Calu3 (cell line): ENCODE measurements at places on chromosomes 7 and 10. TPM values are rescaled to one million over a fixed set of nuclear protein-coding genes. Genes with fewer than 3 reads are reported as not detected.

The LRRC17 gene
- 0.32 and 0.42 TPM in 2 replicates for total RNA-seq

The CRYGN gene
- total RNA-seq, result not detected in 2 replicates

The RPEL1 gene
- 0.57 and 0.61 TPM in 2 replicates for total RNA-seq

The GRID2IP gene
- 1.2 and 1.4 TPM in 2 replicates for total RNA-seq

The TLX1 gene
- total RNA-seq, result not detected in 2 replicates

The NEUROD6 gene
- not detected in 2 replicates for total RNA-seq

The FANK1 gene
- total RNA-seq, result 0.85 and 1.6 TPM in 2 replicates

The PHKG1 gene
- 1.1 and 2.6 TPM in 2 replicates for total RNA-seq

The VIPR2 gene
- not detected in 2 replicates for total RNA-seq

GRCh38 chr7:151890355-151891004 is 13.6 kb upstream of the PRKAG2 start:
- no peak for DNase-seq
- H3K27ac ChIP-seq, result no peak overlapping the region
- H3K4me1 ChIP-seq, result no peaks in the 10 kb centered on the region

DNA sequence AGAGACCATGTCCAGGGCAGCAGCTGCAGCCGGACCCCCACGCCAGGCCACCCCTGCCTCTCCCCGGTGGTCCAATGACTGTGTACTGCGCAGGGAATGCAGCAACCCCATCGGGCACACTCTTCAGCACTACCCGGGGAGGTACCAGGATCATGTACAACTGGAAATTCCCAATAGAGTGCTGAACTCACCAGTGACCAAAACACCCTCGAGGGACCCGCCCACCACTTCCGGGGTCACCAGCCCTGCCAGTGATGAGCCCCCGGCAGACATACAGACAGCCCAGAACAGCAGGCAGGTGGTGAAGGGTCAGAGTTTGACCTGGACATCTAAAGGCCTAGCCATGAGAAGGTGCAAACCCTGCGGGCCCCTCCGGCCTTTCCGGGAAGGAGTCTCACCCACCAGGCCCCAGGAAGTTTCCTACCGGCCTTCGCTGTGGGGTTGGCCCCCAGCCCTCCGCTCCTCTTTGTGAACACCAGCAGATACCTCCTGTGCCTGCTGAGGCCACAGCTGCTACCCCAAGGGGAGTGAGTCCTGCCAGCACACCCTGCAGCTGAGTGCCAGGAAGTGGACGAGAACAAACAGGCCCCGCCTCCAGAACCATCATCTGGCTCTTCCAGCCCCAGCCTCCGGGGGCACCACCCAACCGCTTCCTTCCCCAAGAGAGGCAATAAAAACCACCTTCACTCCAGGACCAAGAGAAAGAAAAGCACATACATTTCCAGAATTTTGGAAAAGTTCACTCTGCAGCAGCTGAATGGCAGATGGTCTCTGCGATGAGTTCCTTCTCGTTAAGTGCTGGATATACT is 5.0 kb upstream of the ANKRD61 start:
- peaks cover 6% of the 10 kb centered on the region for H3K4me1 ChIP-seq
- no peak overlapping the region for H3K27ac ChIP-seq
- DNase-seq, result peak; percentile 72
- peaks cover 89% of the 10 kb centered on the region for H3K36me3 ChIP-seq
- no peaks in the 10 kb centered on the region for H3K27me3 ChIP-seq

GRCh38 chr7:146146831-146147486 is 30.4 kb downstream of the CNTNAP2 start:
- no peaks in the 10 kb centered on the region for H3K27me3 ChIP-seq
- H3K36me3 ChIP-seq, result no peaks in the 10 kb centered on the region
- no peaks in the 10 kb centered on the region for H3K4me1 ChIP-seq
- H3K4me3 ChIP-seq, result no peak overlapping the region
- no peak overlapping the region for H3K27ac ChIP-seq

DNA sequence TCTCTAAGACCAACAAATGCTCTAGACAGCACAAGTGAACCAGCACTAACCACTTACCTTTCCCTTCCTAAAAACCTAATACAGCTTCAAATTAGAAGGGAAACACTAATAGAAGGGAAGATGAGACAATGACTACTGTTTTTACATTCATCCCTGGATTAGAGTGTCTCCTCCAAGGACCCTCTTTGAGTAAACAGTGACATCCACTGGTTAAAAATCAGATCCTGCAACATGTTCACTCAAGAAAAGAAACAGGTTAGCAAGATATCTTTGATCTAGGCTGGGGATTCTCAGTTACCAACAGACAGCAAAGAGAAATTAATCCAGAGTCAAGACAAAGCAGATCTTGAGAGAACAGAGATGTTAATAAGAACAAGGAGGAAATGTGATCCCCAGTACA is 177.7 kb upstream of the GHITM start:
- H3K4me3 ChIP-seq, result no peak overlapping the region
- no peaks in the 10 kb centered on the region for H3K4me1 ChIP-seq
- no peaks in the 10 kb centered on the region for H3K36me3 ChIP-seq
- no peak for DNase-seq

GRCh38 chr10:112553315-112553714 is 106.3 kb downstream of the VTI1A start:
- no peaks in the 10 kb centered on the region for H3K36me3 ChIP-seq
- no peak overlapping the region for H3K27ac ChIP-seq
- no peak for DNase-seq
- no peaks in the 10 kb centered on the region for H3K27me3 ChIP-seq
- H3K4me3 ChIP-seq, result no peak overlapping the region

DNA sequence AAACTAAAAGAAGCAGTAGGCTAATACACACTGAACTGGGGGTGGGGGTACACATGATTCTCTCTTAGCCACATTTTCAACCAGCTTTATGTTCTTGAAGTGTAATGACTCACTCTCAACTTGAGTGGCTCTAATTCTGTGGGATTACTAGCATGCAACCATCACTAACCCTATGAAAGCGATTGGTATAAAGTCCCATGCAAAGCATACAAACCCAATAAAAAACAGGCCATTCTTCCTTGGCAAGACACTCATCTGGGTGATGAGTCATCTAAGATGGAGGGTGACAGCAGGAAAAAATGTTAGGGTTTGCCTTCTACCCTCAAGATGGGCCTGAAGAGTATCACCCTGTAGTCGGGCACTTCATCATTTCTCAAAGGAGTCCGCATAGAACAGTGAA is 14.9 kb upstream of the PON3 start:
- peaks cover 13% of the 10 kb centered on the region for H3K4me1 ChIP-seq
- no peak overlapping the region for H3K4me3 ChIP-seq

- H3K4me3 ChIP-seq, result no peak overlapping the region
- H3K27me3 ChIP-seq, result peaks cover 51% of the 10 kb centered on the region
- H3K36me3 ChIP-seq, result no peaks in the 10 kb centered on the region
- no peak for DNase-seq
- no peak overlapping the region for H3K27ac ChIP-seq
These were observed 135.5 kb upstream of the FRMD4A start for GRCh38 chr10:14466257-14466656.

DNA sequence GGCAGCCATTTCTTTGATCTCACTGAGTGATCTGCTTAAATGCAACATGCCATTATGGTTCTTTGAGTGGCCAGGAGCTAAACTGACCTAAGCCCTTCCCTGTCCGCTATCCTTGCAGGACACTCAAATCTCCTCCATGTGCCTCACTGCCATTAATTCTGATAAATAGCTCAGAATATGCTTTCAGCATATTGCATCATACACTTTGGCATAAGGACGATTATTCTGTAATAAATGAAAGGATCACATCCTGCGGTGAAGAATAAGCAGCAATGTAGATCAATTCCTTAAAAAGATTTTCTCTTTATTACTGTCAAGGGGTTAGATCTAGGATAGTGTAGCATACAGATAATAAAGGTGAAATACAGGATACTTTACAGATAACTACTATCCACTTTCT is 231.8 kb upstream of the CTBP2 start:
- DNase-seq, result no peak
- peak overlapping the region; percentile 61 for H3K27ac ChIP-seq
- H3K27me3 ChIP-seq, result no peaks in the 10 kb centered on the region

DNA sequence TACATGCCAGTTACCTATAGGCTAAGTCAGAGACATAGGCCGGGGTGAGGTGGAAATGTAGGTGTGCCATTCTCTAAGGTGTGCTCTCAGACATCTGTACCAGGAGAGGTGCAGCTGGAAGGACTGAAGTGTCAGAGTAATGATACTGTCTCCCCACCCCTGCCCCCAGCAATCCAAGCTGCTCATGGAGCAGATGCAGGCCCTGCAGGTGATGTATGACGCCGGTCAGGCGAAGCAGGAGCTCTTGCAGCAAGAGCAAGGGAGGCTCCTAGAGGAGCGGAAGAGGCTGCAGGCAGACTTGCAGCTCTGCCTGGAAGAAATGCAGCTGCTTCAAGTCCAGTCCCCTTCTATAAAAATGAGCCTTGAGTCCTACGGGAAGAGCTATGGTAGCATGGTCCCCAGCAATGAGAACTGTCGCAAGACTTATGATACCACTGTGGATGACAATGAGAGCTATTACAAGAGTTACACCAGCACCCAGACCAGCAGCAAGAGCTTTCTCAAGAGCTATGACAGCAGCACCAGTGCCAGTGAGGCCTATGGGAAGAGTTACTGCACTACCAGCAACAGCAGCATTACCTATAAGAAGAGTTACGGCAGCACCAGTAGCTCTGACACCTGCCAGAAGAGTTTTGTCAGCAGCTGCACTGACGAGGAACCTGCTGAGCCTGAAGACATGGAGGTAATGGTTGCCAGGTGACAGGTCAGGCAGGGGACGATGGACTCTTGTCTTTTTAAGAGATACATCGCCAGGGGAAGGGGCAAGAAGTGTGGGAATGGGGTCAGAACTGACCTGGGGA is 18.4 kb upstream of the FLNC start:
- peaks cover 6% of the 10 kb centered on the region for H3K4me1 ChIP-seq
- no peak overlapping the region for H3K4me3 ChIP-seq
- no peak for DNase-seq
- no peaks in the 10 kb centered on the region for H3K36me3 ChIP-seq
- H3K27ac ChIP-seq, result no peak overlapping the region
- H3K27me3 ChIP-seq, result peaks cover 49% of the 10 kb centered on the region

DNA sequence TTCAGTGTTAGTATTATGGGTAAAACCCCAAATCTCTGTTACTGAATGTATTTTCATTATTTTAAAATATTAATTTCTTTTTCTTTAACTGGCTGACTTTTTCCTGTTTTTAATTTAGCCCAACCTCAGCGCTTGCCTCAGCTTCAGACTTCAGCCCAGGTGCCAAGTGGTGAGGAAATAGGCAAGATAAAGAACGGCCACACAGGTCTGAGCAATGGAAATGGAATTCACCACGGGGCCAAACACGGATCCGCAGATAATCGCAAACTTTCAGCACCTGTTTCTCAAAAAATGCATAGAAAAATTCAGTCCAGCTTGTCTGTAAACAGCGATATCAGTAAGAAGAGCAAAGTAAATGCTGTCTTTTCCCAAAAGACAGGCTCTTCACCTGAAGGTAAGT is 57.5 kb downstream of the MDFIC start:
- H3K27ac ChIP-seq, result peak overlapping the region; percentile 52
- H3K27me3 ChIP-seq, result no peaks in the 10 kb centered on the region
- DNase-seq, result peak; percentile 70

DNA sequence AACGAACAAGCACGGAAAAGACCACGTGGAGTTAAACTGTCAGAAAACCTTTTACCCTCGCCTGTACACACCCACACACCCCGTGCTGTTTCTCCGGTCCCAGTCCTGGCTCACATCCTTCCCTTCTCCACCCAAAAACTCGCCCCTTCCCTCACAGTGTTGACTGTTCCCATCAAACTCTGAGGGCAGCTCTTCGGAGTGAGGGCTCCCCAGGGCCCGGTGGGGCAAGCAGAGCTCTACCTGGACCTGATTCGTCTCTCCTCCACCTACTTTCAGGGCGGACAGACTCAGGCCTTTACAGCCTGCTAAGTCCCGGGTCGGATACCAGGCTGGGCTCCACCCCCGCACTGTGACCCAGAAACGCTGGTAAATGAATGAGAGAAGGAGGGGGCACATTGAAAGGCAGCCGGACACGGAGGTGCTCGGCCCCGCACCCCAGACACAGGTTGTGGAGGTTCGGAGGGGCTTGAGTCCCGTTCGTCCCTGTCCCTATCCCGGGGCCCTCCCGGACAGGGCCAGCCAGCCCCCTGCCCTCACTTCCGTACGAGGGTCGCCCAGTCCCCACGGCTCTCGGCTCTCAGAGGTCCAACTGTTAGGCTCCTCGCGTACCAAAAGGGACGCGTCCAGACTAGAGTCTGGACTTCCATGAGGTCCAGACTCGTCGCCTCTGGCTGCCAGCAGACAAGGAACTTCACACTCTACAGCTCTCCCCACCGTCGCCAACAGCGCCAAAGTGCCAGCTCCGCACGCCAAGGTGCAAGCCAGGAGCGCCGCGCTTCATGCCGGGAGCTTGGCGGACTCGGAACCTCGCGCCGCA is 31.7 kb upstream of the ASL start:
- peaks cover 5% of the 10 kb centered on the region for H3K36me3 ChIP-seq
- no peaks in the 10 kb centered on the region for H3K4me1 ChIP-seq
- peak; percentile 39 for DNase-seq
- H3K4me3 ChIP-seq, result peak overlapping the region; percentile 72

DNA sequence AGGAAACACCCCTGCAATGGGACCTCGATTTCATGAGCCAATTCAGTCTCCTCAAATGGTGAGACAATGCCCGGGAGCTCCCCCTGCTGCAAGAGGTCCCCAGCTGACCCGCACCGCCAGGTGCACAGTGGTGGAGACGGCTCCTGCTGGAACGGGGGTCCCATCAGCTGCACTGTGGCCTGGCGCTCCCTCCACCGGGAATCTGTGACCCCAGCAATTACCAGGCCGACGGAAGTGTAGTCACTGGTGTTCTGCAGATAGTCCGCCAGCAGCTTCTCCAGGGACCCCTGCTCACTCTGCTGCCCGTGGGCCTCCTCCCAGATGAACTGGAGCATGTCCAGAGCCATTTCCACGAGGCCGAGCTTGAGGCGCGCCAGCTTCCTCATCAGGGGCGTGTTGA is 64.9 kb upstream of the NKX6-2 start:
- peaks cover 44% of the 10 kb centered on the region for H3K27me3 ChIP-seq
- no peaks in the 10 kb centered on the region for H3K36me3 ChIP-seq
- no peak overlapping the region for H3K27ac ChIP-seq
- no peak overlapping the region for H3K4me3 ChIP-seq
